ENCODE measurements at places on chromosomes 3 and 15. TPM values are rescaled to one million over a fixed set of nuclear protein-coding genes. Genes with fewer than 3 reads are reported as not detected.

DNA sequence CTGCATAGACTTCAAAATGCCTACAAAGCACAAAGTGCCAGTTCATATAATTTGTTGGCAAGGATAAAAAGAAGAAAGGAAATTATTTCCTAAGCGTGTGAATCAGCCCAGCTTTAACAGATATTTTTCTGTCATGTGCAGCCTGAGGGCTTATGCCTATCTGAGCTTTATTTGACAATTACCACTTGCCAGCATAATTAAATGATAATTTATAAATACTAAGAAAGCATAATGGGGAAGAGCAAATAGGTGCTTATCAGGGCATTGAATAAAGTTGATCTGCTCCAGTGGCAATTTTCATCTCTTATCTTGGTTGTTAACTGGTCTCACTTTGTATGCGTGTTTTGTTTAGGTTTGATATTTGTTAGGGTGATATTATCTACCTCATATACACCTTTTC is 313.4 kb upstream of the DNAJC19 start:
- no peak for DNase-seq

DNA sequence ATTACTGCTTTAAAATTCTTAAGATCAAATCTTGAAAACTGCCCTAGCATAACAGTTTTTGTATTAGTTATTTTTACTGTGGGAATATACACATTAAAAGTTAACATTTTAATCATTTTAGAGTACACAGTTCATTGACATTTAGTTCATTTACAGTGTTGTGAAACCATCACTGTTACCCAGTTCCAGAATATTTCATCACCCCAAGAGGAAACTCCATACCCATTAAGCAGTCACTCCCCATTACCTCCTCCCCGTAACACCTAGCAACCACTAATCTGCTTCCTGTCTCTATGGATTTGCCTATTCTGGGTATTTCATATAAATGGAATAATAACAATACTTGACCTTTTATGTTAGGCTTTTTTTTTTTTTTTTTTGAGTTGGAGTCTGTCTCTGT is 164.1 kb upstream of the LRRFIP2 start:
- DNase-seq, result no peak

DNA sequence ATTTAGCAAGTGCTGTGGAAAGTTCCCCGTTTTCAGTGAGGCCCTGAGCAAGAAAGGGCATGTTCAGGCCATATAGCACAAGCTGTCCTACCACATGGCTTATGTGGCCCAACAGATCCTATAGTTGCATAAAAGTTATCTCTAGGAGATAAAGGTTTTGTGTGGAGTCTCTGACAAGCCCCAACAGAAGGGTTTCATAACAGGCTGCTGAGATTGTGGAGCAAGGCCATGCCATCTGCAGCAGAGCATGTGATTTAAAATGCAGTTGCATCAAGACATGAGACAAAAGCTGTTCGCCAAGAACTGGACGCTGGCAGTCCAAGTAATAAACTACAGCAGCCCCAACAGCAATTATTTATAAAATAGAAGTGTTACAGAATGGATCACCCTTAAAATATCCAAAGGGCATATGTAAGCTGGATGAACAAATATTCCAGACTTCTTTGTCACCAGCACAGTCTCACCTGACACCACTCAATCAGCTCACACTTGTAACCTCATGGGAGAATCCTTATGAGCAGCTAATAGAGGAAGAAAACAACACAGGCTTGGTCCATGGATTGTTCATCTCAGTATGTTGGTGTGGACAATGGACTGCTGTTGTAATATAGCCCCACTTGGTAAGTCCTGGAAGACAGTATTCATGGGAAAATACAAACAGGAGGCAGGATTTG is 14.4 kb upstream of the CLDN1 start:
- no peak for DNase-seq

DNA sequence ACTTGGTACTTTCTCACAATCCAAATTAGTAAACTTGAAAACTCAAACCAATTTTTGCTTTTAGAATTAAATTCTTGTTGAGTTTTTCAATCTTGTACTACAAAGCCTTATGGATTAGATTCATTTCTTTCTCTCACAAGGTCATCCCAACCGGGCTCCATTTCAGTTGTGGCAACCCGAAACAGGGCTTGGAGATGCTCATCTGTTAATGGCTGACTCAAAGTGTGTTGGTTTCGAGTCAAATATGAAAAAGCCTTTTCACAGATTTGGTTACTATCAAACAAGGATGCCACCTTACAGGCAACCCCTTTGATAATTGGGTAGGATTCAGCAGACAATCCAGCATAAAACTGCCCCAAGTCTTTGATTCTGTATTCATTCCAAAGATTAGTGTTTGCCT is 1.8 kb downstream of the EPM2AIP1 start:
- DNase-seq, result no peak

DNA sequence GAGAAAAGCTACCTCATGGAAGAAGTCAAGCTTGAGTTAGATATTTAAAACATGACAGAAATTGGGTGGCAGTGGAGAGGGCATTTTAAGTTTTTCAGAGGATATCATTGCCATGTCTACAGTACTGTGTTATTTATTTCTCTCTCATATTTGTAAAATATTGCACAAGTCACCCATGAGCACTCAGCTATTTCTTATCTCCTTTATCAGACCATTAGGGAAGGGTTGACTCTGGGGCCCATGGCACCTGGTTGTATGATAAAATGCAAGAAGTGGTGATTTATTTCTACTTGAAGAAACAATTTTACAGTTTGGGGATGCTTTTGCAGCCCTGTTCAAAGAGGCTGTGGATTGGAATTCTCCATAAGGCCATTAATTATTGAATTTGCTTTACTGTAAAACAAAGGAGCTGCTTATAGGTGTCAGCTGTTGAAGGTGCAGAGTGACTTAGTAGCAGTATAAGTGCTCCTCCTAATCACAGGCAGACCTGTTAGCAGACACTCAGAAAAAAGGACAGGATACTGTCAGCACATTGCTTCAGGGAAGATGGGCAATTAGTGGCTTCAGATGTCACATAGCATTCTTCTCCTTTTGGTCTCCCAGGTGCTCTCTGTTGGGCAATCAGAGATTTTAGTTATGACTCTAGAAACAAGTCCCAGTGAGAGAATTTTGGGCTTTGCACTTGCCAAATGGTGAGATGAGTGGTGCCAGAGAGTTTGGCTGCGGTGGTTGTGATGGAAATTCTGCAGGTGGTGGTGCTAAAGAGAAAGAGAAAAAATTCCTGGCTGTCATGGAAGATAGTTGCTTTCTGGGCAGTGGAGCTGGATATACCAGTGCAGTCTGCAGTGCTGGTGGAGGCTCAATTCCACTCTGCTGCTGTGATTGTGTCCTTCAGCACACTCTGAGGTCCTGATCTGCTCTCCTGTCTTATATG is 129.7 kb upstream of the ROPN1 start:
- DNase-seq, result no peak

DNA sequence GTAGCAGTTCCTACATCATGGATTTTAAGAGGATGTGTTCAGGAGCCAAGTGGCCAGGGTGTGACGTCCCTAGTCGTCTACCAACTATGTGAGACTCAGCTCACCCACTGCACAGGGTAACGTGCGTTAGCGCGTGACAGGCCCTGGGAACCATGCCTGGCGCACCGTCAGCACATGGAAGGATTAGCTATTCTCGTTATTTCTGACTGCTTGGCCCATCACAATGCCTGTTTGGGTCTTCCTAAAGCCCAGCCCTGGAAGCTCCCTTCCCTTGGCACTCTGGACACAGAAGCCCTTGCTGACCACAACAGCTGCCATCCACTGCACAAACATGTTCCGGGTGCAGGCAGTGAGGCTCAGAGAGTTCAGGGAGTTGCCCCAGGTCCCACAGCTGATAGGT is 91.0 kb upstream of the RPL32 start:
- no peak for DNase-seq

DNA sequence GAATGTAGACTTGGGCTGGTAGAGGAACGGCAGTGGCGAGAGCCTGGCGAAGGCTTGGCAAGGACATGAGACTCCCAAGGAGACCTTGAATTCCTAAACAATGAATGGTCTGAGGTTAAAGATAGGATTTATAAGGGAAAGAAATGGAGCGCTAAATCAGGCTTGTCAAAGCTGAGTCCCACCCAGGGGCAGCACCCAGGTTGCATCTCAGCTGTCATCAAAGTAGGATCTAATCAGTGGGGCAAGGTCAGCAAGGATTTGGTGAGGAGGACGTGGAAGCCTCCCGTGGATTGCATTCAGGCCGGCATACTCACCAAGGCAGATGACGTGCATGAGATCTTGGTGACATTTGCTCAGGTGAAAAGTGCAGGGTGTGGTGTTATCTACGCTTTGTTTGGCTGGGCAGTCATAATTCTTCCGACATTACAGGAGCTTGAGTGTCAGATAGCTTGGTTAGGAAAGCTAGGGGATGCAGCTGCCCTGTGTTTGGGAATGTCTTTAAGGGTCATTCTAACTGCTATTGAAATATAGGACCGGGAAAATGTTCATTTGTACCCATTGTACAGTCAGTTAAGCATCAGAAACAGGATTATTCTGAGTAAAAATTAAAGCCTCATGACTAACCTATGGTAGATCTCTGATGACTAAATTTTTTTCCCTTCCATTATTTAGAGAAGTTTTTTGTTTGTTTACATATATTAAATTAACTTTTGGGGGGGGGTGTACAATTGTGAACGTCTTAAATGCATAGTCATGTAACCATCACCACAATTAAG is 99.4 kb upstream of the TSC22D2 start:
- DNase-seq, result no peak

DNA sequence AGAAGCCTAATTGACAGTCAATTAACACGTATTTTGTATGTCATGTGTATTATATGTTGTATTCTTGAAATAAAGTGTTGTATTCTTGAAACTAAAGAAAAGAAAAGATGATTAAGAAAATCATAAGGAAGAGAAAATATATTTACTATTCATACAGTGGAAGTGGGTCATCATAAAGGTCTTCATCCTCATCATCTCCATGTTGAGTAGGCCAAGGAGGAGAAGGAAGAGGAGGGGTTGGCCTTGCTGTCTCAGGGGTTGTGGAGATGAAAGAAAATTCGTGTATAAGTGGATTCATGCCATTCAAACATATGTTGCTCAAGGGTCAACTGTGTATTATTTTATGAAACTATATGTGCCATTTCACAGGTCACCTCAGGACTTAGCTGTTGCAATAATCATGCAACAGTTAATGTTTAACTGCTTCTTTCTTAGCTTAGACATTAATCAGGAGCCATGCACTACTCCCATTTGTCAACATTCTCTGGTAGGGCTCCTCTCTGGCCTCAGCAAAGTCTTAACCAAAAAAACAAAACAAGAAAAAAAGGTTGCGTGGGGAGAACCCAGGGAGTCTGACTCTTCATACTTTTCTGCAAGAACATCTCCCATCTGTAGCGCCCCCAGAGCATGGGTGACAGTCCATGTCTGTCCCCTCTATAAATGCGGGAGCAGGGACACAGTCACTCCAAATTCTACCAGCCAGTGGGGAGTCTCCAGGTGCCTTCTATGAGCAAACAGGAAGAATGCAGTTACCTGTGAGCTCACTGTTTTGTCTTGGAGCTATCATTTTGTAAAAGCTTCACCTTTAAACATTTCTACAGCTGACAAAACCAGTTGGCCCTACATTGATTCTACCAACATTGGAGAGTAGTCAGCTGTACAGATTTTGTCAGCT is 19.9 kb upstream of the LRRC2 start:
- no peak for DNase-seq

DNA sequence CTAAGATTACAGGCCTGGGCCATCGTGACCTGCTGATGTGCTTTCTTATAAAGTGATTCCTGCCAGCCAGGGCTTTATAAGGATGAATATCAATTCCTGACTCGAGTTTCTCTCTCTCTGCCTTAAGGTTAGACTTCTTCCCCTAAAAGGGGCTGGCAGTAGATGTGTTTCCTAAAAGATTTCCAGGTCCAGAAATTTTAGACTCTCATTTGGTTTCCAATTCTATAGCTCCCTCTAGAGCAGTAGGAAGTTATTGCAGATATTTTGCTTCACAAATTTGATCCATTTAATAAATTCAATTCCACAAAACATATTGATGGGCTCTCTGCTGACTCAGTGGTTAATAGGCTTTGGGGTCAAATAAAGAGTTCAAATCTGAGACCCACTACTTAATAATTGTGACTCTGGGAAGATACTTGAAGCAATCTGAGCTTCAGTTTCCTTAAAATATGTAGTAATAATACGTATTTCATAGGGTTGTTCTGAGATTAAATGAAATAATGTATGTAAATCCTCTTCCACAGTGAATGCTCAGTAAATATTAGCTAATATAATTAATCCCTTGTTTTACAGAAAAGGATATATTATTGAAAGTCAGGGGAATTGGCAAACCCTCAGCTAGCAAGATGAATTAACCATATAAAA is 2.1 kb downstream of the TRIM69 start:
- no peak for DNase-seq

EXD1 gene
- 0.09 TPM for total RNA-seq

FMN1 gene
- total RNA-seq, result 2.6 TPM

QTRT2 gene
- 14.3 TPM for total RNA-seq

TMEM212 gene
- total RNA-seq, result not detected
